ENCODE measurements at places on chromosomes 3 and 15. TPM values are rescaled to one million over a fixed set of nuclear protein-coding genes. Genes with fewer than 3 reads are reported as not detected.
A peak's percentile ranks its signal among the peaks of the same experiment; 100 is the strongest.

DNA sequence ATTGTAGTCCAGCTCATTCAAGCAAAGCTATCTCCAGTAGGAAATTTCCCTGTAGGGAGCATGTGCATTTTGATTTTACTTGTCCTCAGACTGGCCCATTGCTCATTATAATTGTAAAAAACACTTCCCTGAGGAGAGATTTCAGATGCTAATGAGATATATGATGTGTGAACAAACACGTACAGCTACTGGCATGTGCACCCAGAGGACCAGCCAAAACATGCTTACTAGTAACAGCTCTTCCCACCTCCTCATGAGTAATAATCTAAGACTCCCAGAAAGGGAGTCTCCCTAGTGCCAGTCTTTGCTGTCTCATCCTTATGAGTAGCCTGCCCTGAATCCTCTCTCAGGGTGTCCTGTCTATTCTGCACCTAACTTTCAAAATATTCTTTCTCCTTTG is 43.4 kb downstream of the FBXO22 start:
- DNase-seq, result no peak
- no peak overlapping the region for H3K27ac ChIP-seq
- no peaks in the 10 kb centered on the region for H3K27me3 ChIP-seq
- no peaks in the 10 kb centered on the region for H3K36me3 ChIP-seq

GRCh38 chr15:63501256-63502089 is 2.9 kb upstream of the USP3 start:
- H3K4me1 ChIP-seq, result peaks cover 11% of the 10 kb centered on the region
- H3K27ac ChIP-seq, result peak overlapping the region; percentile 97
- peak; percentile 89 for DNase-seq
- no peaks in the 10 kb centered on the region for H3K36me3 ChIP-seq

DNA sequence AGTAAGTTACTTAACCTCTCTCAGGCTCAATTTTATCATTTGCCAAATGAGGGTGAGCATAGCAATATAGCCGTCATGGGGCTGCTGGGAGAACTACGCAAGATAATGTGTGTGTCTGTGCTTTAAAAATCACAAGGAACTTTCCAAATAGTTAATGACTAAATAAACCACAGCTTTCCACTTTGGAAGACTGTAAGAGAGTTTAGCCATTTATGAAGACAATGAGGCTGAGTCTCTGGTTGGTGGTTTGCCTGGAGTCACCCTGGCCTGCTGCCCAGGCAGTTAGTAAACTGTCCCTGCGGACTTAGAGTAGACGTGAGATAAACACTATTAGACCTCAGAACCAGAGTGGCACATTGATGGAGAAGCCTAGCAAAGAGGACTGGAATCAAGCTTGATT is 357.7 kb downstream of the CLSTN2 start:
- H3K27me3 ChIP-seq, result no peaks in the 10 kb centered on the region
- H3K27ac ChIP-seq, result no peak overlapping the region
- peaks cover 5% of the 10 kb centered on the region for H3K4me1 ChIP-seq
- H3K36me3 ChIP-seq, result no peaks in the 10 kb centered on the region

DNA sequence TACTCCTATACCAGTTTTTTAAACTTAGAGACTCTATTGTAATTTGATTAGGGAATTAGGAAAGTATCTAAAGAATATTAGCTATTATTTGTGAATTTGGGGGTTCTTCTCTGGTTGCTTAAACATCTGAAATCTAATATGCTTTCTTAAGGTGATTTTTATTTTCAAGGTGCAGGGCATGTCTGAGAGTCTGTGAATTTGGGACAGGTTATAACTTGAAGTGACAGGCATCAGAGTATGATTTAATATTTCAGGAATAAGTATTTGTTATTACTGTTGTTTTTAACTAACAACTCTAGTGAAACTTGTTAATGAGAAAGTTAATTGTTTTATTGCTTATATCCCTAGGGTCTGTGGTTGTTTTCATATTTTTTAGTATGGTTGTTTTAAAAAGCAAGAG is 321.6 kb upstream of the EPHA3 start:
- no peak for DNase-seq
- no peak overlapping the region for H3K4me3 ChIP-seq
- no peak overlapping the region for H3K27ac ChIP-seq
- H3K4me1 ChIP-seq, result no peaks in the 10 kb centered on the region
- no peaks in the 10 kb centered on the region for H3K36me3 ChIP-seq
- H3K27me3 ChIP-seq, result no peaks in the 10 kb centered on the region

DNA sequence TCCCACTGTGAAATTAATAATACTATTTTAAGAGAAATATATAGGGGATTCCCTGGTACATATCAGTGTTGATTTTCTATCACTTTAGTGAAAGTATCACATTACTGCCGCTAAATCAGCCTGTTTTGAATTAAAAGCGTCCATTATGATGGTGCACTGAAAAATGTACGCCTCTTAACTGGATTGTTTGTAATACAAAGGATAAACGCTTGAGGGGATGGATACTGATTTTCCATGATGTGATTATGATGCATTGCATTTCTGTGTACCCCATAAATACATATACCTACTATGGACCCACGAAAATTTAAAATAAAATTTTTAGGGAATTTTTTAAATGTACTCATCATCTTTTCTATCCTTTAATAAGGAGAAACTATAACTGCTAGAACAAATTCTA is 478.6 kb downstream of the MAGI1 start:
- H3K27me3 ChIP-seq, result no peaks in the 10 kb centered on the region
- H3K4me3 ChIP-seq, result no peak overlapping the region
- DNase-seq, result no peak
- no peaks in the 10 kb centered on the region for H3K4me1 ChIP-seq
- no peaks in the 10 kb centered on the region for H3K36me3 ChIP-seq

GUCA1C gene
- total RNA-seq, result not detected

SKOR1 gene
- total RNA-seq, result 1.2 TPM

- peaks cover 2% of the 10 kb centered on the region for H3K4me1 ChIP-seq
- no peaks in the 10 kb centered on the region for H3K36me3 ChIP-seq
- no peaks in the 10 kb centered on the region for H3K27me3 ChIP-seq
Observed at GRCh38 chr3:98730338-98730737, 32.8 kb upstream of the ST3GAL6 start.

DNA sequence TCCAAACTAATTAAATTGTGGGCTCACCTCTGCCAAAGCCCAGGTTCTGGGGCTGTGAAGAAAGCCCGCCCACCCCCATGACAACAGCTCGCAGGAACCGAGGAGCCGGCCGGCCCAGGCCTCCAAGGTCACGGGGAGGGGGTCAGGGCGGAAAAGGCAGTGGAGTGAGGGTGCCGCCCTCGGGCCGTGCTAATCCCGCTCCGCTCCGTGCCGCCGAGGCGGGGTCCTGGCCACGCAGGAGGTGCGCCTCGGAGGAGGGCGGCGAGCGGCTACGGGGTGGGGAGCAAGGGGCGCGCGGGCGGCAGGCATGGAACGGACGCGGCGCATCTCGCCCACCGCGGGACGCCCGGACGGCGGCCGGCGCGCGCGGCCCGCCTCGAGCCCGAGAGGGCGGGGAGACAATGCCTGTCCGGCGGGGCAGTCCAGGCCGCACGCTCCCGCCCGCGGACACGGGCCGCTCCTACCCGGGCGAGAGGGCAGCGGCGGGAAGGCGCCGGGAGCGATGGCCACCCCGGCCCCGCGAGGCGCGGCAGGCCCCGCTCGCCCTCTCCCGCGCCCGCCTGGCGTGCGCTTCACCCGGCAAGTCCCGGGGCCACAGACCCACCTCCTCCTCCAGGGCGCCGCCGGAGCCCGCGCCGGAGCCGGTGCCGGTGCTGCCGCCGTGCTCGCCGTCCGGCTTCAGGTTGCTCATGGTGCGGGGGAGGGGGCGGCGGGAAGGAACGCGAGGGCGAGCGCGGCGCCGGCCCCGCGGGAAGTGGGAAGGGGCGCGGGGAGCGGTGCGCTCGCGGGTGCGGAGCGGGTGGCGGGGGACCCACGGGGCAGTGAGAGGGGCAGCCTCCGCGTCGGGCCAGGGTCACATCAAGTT is 528 bp downstream of the RBPMS2 start:
- H3K4me1 ChIP-seq, result peaks cover 4% of the 10 kb centered on the region
- H3K36me3 ChIP-seq, result no peaks in the 10 kb centered on the region
- H3K27me3 ChIP-seq, result no peaks in the 10 kb centered on the region

GRCh38 chr3:46871222-46871621 is 6.3 kb upstream of the PTH1R start:
- H3K27ac ChIP-seq, result no peak overlapping the region
- peaks cover 48% of the 10 kb centered on the region for H3K4me1 ChIP-seq
- H3K4me3 ChIP-seq, result no peak overlapping the region
- H3K36me3 ChIP-seq, result no peaks in the 10 kb centered on the region
- no peaks in the 10 kb centered on the region for H3K27me3 ChIP-seq
- no peak for DNase-seq

DNA sequence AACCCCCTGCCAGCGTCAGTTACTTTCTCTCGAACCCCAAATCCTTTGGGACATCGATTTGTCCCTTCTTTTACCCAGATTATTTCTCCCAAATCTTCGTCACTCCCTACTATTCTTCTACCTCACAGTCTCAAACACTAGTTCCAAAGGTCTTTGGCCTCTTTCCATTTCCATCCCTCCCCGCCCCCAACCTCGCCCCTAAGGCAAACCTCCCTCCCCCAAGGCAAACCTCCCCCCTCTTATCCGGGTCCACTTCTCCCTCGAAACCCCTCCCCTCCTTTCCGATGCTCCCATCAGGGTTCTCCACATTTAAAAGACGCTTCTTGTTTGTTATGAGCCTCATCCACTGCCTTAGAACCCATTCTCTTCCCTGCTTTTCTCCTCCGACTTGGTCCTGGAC is 583 bp downstream of the EAF1 start:
- no peaks in the 10 kb centered on the region for H3K36me3 ChIP-seq
- H3K27me3 ChIP-seq, result no peaks in the 10 kb centered on the region
- peaks cover 9% of the 10 kb centered on the region for H3K4me1 ChIP-seq
- no peak for DNase-seq

- H3K4me3 ChIP-seq, result no peak overlapping the region
- peaks cover 13% of the 10 kb centered on the region for H3K4me1 ChIP-seq
- peak overlapping the region; percentile 68 for H3K27ac ChIP-seq
- H3K27me3 ChIP-seq, result no peaks in the 10 kb centered on the region
- no peak for DNase-seq
Observed at GRCh38 chr3:50300681-50301254, 1.6 kb upstream of the HYAL3 start.

GOLGA8J gene
- not detected for total RNA-seq

DNA sequence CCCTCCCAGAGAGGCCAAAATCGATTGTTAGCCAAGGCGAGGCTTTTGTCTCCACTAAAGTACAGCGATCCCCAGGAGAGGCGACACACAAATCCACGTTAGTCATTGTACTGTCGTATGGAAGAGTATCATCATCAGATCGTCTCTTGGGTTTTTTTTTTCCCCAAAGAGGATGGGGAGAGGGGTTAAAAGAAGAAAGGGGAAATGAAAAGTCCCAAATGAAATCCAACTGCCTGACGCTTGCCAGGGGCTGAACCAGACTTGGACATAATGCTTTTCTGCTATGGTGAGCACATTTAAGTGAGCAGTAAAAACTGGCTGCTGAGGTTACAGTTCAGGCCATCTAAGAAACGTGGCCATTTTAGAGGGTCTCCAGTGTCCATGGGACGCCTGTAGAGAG is 37.9 kb upstream of the CTSH start:
- H3K36me3 ChIP-seq, result no peaks in the 10 kb centered on the region
- H3K27ac ChIP-seq, result no peak overlapping the region
- no peaks in the 10 kb centered on the region for H3K27me3 ChIP-seq

RLBP1 gene
- not detected for total RNA-seq

CLDN1 gene
- total RNA-seq, result 46.6 TPM

FBXO40 gene
- total RNA-seq, result 0.12 TPM

DNA sequence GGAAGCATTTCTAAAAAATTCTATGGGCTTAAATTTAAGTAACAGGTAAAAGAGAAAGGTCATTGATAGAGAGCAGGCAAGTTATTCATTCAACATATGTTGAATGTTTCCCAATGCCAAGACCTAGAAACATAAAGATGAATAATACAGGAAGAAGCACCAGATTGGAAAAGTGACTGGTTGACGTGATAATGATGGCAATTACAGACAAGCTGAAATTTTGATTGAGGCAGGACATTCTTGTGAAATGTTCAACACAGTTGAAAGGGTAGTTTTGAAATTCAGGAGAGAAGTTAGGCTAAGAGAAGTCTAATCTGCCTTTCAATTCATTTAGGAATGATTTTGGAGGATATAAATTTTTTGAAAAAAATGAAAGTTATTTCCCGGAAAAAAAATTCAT is 536.3 kb upstream of the NAALADL2 start:
- no peaks in the 10 kb centered on the region for H3K4me1 ChIP-seq
- no peaks in the 10 kb centered on the region for H3K36me3 ChIP-seq
- H3K27me3 ChIP-seq, result no peaks in the 10 kb centered on the region
- no peak for DNase-seq
- H3K27ac ChIP-seq, result no peak overlapping the region

DNA sequence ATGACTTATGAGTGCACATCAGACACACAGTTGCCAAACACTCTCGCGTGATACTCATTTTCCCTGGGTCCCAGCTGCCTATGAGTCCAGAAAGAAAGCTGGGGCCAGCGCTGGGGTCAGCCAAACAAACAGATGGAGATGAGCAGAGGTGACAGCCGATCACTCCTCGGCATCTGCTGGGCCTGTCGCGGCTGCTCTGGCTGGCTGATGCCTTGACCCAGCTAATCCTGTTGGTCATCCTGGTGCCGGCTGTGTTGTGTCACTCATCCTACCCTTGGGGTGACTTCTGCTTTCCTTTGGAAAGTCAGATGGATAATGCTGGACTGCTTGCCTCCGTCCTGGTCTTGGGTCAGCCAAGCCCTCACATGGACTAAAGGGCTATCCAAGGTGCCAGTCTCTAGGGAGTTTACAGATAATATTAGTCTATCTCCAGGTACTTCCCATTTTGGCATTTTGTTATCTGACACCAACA is 105.3 kb upstream of the PDZRN3 start:
- DNase-seq, result no peak
- no peaks in the 10 kb centered on the region for H3K36me3 ChIP-seq

- no peak overlapping the region for H3K4me3 ChIP-seq
- H3K36me3 ChIP-seq, result no peaks in the 10 kb centered on the region
- no peak for DNase-seq
- no peaks in the 10 kb centered on the region for H3K27me3 ChIP-seq
Observed at GRCh38 chr15:93231261-93231925, 142.4 kb upstream of the RGMA start.

SLC28A1 gene
- total RNA-seq, result 0.92 TPM

RBMS3 gene
- total RNA-seq, result 63.1 TPM

DNA sequence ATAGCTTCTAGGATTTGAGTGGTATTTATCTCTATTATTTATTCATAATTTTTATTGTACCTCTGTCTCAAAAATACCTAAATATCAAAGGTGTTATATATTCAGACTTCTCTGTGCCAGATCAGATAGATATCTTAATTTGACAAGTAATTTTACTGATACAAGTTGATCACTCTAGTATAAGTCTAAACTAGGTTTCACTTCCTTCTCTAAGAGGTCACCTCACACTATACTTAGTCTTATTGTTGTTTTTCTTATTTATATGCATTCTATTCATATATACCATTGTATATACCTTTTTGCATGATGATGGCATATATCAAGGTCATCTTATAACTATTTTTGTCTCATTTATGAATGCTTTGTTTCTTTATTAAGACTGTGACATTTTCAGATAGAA is 26.4 kb upstream of the HGD start:
- no peaks in the 10 kb centered on the region for H3K36me3 ChIP-seq
- H3K4me3 ChIP-seq, result no peak overlapping the region
- no peak for DNase-seq

Measured in ovary (tissue), 10 donors.